ENCODE measurements at places on chromosomes 11 and 22.

- peak; percentile 25 for DNase-seq
These were observed 29.9 kb downstream of the SERPIND1 start for GRCh38 chr22:20803696-20804324.

- no peak for DNase-seq
These were observed 176.1 kb upstream of the NCAM1 start for GRCh38 chr11:112785149-112785548.

GRCh38 chr22:20919718-20920117, 2.5 kb downstream of the CRKL start:
- no peak for DNase-seq

GRCh38 chr22:42327462-42328129, 57.1 kb upstream of the TCF20 start:
- no peak for DNase-seq

GRCh38 chr11:34380696-34381095, 22.9 kb upstream of the ABTB2 start:
- no peak for DNase-seq

- DNase-seq: no peak
These were observed 228.2 kb upstream of the DDI1 start for GRCh38 chr11:103808252-103808651.

GRCh38 chr22:40512426-40513136, 123.9 kb downstream of the MRTFA start:
- no peak for DNase-seq

GRCh38 chr11:72818971-72819370, 4.8 kb downstream of the ATG16L2 start:
- DNase-seq: no peak

GRCh38 chr11:34149786-34150185, 44.4 kb downstream of the NAT10 start:
- DNase-seq: no peak

DNA sequence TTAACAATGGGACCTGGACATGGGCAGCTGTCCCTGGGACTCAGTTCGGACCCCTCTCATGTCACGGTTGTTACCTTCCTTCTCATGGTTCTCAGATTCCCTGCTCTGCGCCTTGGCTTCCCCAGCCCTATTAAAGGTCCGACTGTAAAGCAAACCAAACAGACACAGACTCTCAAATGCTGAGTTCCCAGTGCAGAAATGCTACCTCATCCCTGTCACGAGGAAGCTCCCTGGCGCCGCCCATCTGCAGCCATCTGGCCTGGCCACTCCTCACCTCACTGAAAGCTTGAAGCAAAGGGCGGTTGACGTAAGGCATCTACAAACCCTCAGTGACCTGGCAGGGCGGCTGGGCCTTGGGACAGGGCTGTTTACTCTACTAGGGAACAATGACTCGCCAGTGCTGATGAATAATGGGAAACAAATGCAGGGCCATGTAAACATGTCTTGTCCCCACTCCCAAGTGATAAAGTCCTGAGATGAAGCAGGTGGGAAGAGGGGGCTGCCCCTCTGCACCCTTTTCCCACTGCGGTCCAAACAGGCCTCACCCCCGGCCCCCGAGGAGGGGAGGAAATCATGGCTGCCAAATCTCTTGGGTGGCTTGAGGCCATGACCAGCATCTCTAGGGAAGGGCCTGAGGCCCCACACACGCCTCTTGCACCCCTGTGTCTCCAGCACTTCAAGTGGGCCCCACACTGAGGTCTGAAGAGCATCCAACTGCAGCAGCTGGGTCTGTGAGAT, 49.3 kb downstream of the SCUBE1 start:
- DNase-seq: no peak

DNA sequence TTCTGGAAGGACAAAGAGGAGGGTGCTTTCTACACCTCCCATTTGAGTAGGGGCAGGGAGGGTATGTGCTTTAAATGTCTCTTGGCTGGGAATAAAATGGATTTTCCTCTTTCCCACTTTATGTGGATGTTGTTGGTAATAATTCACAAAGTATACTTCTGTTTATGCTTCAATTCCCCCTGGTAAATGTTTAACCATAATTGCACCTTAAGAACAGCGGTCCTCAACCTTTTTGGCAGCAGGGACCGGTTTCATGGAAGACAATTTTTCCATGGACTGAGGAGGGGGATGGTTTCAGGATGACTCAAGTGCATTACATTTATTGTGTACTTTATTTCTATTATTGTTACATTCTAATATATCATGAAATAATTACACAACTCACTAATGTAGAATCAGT, 4.0 kb upstream of the TP53AIP1 start:
- DNase-seq: no peak

DNA sequence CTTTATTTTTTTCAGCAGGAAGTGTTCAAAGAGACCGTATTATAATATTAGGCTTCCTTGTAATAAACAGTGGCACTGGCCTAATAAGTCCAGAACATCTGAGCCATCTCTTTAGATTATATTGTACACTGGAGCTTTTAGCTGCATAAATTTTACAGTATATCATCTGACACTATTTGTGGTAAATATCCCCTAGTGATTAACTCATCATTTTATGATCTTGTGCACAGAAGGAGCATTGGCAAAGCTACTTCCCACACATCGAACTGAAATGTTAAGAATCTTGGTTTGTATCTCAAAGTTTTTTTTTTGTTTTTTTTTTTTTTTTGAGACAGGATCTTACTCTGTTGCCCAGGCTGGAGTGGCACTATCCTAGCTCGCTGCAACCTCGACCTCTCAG, 162.7 kb downstream of the HIPK3 start:
- no peak for DNase-seq

DNA sequence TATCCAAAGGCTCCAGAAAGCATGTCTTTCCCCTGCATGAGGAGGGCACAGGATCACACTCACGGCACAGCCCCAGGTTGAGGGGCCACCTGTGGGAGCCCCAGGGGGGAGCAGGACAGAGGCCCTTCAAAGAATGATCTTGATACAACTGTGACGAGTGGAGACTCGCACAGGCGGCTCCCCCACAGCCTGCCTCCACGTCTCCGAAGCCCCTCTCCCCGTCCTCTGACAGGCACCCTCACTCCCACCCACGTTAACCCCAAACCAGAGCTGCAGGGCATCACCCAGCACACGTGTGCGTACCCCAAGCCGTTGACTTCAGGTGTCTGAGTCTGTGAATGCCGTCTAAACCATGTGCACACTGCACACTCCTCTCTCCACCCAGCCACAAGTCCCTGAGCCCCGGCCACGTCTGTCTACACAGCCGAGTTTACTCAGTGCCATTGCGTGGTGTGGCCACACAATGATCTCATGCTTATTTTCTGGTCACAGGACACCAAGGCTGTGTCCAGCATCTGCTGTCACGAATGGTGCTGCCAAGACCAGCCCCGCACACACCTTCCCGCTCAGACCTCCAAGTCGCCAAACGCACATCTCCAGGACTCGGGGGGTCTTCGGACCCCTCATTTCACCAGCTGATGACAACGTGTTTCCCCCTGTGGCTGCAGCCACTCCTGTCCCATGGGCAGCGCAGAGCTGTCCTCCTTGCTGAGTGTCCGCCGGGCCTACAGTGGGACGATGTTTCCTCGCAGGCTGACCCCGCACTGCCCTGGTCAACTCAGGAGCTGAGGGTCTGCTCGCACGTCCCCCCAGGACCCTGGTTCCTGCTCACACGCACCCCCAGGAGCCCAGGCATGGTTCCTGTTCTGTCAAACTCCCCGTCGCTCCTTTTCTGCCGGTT, 251.2 kb downstream of the BRD1 start:
- DNase-seq: no peak

GRCh38 chr22:50531546-50531961, 1.7 kb upstream of the TYMP start:
- DNase-seq: peak; percentile 61

- DNase-seq: no peak
These were observed 10.3 kb upstream of the BIK start for GRCh38 chr22:43100225-43100624.

DNA sequence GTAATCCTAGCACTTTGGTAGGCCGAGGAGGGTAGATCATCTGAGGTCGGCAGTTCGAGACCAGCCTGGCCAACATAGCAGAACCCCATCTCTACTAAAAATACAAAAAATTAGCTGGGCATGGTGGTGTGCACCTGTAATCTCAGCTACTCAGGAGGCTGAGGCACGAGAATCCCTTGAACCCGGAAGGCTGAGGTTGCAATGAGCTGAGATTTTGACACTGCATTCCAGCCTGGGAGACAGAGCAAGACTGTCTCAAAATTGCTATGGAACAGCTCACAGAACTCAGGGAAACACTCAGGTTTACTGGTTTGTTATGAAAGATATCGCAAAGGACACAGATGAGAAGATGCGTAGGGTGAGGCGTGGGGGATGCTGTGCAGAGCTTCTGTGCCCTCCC, 2.7 kb downstream of the FAM118A start:
- no peak for DNase-seq

DNA sequence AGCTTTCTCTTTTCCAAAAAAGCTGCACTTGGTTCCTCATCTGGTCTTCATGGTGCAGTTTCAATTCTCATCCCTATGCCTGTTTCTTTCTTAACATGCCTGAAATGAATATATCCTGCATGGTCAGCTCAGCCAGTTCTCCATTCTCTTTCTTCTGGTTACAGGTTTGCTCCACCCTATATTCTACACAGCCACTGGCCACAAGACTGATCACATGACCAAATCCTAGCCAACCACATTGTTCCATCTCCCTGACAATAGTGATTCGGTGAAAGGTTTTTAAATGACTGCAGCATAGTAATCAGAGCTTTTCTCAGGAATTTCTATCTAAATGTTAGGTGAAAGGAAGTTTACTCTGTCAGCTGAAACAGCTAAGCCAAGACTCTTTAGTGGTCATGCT, 891.4 kb downstream of the METTL15 start:
- DNase-seq: no peak

GRCh38 chr11:61866231-61866957, 25.0 kb downstream of the FADS3 start:
- no peak for DNase-seq

GRCh38 chr11:88631497-88631896, 294.0 kb upstream of the CTSC start:
- no peak for DNase-seq

DNA sequence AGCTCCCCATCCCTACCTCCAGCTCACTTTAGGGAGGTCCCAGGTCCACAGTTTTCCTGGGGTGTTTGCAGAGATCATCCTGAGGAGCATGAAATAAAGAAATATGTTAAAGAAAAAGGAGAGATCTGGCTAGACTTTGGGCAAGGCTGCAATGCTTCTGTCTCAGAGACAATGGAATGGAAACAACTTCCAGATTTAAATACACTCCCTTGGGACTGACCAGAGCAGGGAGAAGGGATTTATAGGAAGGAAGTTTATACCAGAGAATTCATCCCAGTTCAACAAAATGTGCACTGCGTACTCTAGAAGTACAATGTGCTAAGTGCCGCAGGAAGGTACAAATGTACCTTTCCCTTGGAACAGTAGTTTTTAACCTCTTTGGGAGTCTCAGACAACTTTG, 40.4 kb downstream of the ETS1 start:
- DNase-seq: no peak

DNA sequence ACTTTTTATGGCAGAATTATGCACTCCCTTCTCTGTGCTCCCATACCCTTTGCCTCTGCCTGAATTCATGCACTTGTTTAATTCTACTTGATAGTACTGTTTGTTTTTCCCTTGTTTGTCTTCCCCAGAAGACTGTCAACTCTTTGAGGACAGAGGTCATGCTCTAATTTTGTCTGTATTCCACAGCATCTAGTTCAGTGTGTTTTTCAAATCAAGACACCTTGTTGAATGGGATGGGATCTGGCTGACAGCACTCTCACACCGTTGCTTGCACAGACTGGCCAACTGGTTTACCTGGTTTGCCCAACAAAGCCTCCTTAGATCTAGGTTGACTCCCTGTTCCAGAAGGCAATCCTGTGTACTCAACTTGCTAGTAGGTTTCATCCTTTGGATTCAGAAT, 121.2 kb upstream of the TIMP3 start:
- DNase-seq: no peak

- DNase-seq: no peak
These were observed 41.3 kb downstream of the LRRC32 start for GRCh38 chr11:76629116-76629852.

DNA sequence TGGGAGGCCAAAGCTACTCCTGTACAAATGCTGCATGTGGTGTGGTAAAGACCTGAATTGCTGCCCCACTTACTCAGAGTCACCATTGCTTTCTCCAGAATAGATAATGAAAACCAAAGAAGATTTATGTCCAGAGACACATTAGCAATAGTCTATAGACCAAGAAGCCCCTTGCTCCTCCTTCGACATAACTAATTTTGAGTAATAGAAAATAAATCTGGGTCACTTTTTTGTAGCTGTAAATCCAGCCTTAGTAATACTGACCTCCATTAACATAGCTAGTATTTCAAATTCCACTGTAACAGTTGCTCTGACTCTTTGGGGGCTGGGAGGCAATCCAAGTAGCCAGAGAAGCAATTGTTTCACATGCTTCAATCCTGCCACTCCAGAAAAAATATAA, 145.9 kb downstream of the MAML2 start:
- no peak for DNase-seq

- DNase-seq: no peak
These were observed 932.8 kb downstream of the BRD1 start for GRCh38 chr22:48894804-48895250.

- peak; percentile 61 for DNase-seq
These were observed 78.7 kb upstream of the PPARA start for GRCh38 chr22:46071451-46072109.

DNA sequence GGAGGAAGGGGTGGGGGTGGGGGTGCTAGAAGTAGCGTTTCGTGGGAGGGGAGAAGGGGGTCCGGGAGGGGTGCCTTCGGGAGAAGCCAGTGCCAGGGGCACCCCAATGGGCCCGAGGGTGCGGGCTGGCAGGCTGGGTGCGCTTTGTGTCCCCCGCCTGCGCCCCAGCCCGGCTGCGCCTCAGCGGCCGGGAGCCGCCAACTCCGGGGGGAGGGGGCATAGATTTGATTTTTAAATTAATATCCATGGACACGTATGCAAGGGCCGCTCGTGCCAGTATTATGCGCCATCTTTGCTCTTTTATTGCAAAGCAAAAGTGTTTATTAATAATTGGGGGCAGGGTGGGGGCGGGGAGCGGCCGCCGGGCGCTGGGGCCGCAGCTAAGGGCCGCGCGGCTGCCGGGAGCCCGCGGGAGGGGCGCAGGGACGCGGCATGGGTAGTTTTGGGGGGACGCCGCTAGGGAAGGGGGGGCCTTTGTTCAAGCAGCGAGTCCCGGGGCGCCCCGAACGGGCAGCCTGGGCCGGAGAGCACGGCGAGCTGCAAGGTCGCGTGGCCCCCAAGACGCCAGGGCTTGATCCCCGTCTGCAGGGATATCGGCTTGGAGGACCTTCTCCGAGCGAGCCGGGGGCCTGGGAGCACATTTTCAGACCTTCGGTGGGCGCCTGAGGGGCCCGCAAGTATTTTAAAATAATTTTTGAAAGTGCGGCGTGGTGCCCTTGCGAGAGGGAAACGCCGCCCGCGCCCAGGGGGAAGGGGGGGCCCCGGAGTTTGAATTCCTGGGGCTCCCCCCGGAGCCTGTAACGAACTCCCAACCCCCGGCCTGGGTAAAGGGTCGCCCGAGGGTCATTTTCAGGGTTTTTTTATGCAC, 959 bp downstream of the CCND1 start:
- DNase-seq: no peak

DNA sequence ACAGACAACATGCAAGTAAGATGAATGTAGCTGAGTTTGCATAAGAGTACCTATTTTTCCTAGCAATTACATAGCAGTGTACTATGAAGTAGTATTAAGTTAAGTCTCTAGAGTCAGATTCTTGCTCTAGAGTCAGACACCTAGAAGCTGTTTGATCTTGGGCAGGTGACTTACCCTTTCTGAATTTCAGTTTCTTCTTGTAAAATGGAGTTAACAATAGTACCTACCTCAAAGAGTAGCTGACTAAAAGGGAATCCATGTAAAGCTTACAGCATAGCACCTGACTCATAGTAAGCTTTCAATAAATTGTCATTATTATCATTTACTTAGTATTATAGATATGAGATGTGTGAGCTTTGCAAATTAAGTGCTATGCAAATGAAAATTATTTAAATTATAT, 47.8 kb upstream of the PTPRJ start:
- DNase-seq: no peak
